ENCODE measurements at places on chromosomes 3 and 15.

GRCh38 chr3:185046164-185046515, 106.7 kb downstream of the C3orf70 start:
- no peak for DNase-seq

- DNase-seq = no peak
Measured at GRCh38 chr3:119595639-119596334, 1.9 kb upstream of the PLA1A start.

GRCh38 chr3:146156095-146156494, 4.9 kb downstream of the PLOD2 start:
- no peak for DNase-seq

DNA sequence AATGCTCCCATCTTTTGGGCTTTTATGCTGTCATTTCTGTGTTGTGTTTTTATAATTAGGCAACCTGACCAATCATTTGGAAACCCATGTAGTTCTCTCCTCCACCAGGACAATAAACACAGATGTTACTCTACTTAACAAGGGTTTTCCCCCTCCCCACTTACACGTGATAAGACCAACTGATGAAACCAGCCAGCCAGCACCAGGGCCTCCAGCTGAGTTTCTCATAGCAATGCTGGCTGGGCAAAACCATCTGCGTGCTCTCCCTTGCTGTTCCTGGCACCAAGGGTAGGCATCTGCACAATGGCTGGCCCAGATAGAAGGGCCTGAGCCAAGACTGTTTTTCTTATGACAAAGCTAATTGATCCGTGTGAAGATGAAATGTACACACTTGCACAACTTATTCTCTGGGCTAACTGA, 310.4 kb downstream of the PLCL2 start:
- no peak for DNase-seq

DNA sequence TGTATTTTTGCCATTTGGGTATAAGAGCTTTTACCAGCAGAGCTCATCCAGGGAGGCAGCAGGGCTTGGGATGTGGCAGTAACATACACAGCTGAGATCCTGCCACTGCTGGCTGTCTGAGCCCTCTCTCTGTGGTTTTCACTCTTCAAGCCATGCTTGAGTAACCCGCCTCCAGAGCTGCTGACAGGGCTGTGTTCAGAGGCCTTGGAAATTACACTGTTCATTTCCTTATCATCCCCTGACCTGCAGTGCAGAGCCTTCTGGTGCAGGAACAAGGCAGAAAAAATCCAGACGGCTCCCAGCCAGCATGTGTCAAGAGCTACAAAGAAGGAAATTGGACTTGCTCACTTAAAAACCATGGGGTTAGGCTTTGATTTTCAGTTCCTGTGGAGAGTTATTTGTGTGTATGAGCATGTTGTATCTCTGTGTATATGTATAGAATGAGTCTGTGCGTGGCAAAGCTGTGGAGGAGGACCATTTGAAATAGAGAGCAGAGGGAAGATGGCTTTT, 47.0 kb downstream of the ZNF609 start:
- DNase-seq = no peak

DNA sequence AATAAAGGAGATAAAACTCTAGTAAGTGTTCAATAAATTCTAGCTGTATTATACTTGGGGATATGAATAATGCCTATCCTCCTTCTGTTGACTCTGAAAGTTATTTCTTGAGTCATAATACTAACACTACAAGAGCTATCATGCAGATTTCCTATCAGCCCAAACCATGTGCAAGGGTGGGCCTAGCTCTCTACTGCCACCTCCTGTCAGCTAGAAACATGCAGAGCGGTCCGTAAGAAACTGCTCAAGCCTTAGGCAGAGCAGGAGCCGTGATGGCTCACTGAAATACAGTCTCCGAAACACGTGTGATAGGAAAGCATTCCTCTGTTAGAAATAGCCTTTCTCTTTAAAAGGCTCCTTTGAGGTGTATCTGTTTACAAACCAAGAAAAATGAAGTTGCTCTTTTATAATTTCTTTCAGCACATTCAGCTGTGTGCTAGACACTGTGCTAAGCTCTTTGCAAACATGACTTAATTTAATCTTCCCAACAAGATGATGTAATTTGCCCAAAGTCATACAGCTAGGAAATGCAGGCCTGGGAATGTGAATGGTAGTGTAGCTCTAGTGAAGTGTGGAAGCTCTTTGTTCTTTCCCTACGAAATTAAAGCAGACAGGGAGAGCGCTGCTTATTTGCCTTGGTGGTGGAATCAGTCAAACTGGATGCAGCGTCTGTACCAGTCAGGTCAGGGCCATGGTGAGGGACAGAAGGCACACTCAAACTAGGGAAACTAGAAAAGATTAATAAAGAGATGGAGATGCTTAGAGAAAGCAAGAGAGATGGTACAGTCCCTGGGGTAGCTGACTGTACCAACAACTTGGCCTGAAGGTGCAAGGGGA, 43.1 kb downstream of the MTHFS start:
- DNase-seq = peak; percentile 68

GRCh38 chr15:61029082-61029481, 200.0 kb downstream of the RORA start:
- no peak for DNase-seq

DNA sequence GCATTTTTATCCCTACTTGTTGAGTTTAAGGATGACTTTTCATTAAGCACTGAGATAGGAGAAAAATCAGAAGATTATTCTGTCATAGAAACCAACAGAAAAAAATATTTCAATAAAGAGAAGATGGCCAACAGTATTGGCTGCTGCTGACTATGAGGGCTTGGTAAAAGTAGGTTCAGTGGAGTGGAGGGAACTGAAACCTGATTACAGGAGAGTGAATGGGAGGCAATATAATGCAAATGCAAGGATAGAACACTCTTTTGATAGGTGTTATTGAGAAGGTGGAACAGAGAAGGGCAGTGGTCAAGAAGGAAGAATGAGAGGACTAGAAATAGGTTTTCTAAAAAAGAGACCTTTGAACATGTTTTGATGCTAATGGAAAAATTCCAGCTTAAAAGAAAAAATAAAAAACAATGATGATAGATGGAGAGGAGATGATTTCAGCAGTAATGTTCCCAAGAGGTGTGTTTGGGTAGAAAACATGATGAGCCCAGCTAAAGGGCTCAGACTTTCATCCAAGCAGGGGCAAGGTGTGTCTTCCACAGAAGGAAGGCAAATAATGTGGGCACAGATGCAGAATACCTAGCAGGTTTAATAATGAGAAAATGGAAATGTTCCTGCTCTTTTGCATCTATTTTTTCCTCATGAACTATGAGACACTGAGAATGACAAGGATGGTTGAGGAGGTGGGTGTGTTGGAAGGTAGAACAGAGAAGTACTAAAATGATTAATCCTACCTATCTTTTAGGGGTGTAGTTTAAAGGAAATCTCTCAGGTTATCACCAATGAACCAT, 397.9 kb upstream of the GOLIM4 start:
- no peak for DNase-seq

DNA sequence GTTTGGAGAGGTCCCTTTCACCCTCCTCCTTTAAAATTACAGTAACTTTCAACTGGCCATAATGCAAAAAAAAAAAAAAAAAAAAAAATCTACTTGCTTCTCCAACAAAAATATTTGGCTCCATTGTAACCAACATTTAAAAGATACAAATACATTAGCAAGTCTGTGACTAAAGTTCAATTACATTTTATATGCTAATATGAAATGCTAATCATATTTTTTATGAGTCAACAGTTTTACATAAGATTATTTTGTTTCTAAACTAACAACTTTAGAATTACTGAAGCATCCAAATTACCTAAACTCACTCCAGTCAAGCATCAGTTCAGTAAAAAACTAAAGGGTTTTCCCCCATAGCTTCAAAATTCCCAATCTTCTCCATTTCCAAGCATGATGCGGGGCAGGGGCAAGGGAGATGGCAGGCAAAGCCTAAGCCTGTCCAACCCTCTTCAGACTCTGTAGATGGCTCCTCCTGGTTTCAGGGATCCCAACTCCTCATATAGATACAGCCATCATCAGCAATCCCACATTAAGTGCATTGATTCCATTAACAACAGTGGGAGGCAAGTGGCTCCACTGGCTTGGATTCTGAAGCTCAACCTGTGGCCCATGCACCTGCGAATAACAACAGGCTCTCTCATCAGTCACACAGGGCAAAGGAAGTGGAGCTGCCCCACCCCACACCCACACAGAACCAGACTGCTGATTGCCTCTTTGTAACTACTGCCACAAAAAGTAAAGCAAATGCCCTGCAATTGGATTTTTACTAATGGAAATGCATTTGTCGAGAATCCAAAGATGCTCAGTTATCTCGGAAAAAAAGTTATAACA, 15.0 kb downstream of the SFMBT1 start:
- DNase-seq = no peak
